HCT116 (cell line): ENCODE measurements at places on chromosomes 4 and X. TPM values are rescaled to one million over a fixed set of nuclear protein-coding genes. Genes with fewer than 3 reads are reported as not detected.

DNA sequence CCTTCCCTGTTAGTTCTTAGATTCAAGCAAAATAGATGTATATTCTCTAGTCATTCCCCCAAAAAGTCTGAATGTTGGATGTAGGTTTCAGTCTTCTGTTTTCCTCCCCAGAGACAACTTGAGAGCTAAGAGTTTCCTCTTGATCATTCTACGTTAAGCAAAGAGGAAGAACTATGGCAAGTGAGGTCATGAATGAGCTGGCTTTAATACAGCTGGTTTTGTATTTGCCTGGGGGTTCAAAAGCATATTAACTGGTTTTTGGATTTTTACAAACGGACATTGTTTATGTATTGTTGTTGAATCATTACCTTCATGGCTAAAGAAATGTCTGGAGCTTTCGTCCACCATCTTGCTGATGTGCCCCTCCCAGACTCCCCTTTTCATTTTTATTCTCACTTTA lies 916.7 kb upstream of the POU3F4 start:
- DNase-seq: no peak

GRCh38 chrX:39795605-39796004 lies 302.2 kb downstream of the BCOR start:
- no peak for DNase-seq

DNA sequence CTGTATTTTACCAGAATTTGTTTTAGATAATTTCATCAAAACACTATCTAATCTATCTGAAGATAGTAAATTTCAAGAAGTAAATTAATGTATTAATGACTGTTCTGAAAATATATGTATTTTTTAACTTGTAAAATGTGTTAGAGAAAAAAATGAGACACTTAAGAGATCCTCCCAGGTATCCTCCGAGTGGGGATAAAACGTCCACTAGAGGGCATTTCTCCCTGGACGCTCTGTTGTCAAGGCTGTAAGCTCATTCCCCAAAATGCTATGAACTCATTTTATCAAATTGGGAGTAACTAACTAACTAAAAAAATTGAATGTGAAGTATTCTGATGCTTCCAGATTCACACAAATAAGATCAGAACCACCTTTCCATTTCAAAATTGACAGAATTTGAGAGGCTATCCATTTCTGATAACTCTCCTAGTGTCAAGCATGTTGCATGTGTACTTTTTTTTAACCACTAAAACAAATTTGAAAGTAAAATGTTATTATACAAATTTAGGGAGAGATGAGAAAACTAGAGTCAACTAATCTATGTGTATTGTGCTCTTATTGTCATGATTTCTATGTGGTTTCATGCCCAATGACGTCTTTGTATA lies 337.3 kb upstream of the HS3ST1 start:
- DNase-seq: peak; percentile 57

GRCh38 chr4:151015459-151016347 lies 619 bp upstream of the LRBA start:
- DNase-seq: peak; percentile 77

DNA sequence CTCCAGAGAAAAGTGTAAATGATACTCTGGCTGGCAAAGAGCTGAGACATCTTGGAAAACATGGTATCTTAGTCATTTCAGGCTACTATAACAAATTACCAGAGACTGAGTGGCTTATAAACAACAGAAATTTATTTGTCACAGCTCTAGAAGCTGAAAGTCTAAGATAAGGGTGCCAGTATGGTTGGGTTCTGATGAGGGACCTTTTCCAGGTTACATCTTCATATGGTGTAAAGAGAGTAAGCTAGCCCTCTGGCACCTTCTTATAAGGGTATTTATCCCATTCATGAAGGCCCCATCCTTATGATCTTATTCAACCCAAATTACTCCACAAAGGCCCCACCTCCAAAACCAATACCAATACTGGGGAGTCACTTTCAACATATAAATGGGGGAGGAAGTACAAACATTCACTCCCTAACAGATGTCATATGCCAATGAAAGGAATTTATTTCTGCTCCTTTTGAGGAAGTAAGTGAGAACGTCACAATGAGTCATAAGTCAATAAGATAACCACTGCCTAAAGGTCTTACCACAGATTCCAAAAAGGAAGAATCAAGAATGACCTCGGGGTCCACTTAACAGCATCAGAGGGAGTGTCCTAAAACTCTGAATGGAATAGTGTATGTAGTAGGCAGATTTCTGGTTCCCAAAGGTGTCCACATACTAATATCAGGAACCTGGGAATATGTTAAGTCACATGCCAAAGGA lies 246.6 kb downstream of the OPHN1 start:
- DNase-seq: no peak

DNA sequence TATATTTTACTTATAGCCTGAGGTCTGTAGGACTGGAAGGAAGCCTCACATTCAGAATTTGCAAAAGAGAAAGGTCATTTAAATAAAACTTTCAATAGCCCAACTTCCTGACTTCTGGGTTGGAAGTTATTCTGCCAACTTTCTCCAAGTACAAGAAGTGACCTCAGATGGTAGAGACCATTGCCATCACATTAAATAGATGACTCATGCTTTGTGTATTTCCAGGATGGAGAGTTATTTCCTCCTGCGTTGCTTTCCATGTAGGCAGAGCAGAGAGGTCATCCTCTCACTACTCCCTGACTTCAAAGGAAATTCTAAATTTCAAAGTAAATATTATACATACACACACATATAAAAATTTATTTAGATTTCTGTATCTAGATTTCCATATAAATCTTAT lies 73.0 kb upstream of the NR3C2 start:
- peak; percentile 21 for DNase-seq

GRCh38 chr4:137200322-137200721 lies 332.0 kb downstream of the PCDH18 start:
- no peak for DNase-seq

DNA sequence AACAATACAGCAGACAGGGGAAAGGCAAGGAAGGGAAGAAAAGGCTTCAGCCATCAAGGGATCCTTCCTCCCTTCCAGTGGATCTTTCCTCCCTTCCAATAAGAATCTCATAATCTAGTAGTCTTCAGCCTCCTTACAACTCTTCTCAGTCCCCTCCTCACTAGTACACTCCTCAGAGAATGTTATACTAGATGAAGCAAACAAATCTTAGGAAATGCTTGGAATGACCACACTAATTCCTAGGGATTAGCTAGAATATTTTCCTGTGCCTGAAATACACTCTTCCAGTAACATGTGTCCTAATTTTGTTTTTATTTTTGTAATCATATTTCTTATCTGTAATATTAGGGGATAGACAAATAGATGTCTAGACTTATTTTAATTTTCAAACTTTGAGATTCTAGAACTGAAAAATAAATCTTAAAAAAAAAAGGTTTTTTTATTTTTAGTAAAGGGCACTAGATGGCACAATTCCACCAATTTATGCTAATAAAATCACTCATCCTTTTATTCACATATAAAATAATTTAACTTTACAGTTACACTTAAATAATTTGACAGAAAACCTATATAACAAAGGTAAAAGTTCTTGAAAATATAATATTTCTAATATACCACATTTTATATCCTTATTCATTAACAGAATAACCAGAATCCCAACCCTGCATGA lies 7.0 kb upstream of the STPG2 start:
- no peak for DNase-seq

DNA sequence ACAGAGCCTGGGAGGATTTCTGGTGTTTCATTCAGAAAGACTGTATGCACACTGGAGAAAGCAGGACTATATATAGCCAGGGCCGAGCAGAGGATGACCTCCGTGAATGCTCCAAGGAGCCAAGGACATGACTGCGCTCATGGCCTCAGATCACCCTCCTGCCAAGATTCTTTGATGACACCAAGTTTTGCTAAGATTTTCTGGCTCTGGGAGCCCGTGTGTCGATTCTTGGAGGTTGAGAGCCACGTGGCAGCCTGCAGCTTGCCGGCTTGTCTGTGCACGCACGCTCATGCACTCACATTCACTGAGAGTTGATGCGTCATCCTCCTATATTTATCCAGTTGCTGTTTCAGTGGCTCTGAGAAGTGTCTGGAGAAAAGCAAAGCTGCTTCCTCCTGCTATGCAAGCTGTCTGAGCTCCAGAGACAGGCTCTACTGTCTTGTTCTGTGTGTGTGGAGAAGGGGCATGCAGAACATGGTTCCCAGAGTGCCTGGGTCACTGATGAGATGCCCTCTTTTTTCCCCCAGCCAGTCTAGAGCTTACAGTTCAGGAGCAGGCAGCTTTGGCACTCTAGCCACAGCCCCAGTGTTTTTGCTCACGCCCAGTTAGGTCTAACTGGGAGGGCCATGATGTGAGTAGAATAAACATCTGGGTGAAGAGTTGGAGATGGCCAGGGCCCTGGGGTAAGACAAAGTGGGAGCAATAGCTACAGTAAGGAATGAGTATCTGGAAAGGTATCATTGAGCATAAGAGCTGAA lies 64.9 kb upstream of the SCOC start:
- no peak for DNase-seq

- DNase-seq: no peak
Measured at GRCh38 chr4:3649491-3649890, 116.7 kb upstream of the ADRA2C start.

- no peak for DNase-seq
Measured at GRCh38 chr4:102527695-102528283, 26.6 kb downstream of the NFKB1 start.

- no peak for DNase-seq
Measured at GRCh38 chr4:87114245-87115062, 106.0 kb downstream of the KLHL8 start.

GRCh38 chr4:82624819-82625218 lies 63.0 kb upstream of the TMEM150C start:
- no peak for DNase-seq

GRCh38 chrX:57821703-57822387 lies 88.4 kb downstream of the ZXDA start:
- peak; percentile 48 for DNase-seq

- DNase-seq: no peak
Measured at GRCh38 chr4:57085278-57085677, 24.9 kb downstream of the IGFBP7 start.

GRCh38 chr4:182828360-182829025 lies 88.7 kb downstream of the DCTD start:
- no peak for DNase-seq

GRCh38 chr4:17328141-17328815 lies 183.6 kb downstream of the QDPR start:
- no peak for DNase-seq

DNA sequence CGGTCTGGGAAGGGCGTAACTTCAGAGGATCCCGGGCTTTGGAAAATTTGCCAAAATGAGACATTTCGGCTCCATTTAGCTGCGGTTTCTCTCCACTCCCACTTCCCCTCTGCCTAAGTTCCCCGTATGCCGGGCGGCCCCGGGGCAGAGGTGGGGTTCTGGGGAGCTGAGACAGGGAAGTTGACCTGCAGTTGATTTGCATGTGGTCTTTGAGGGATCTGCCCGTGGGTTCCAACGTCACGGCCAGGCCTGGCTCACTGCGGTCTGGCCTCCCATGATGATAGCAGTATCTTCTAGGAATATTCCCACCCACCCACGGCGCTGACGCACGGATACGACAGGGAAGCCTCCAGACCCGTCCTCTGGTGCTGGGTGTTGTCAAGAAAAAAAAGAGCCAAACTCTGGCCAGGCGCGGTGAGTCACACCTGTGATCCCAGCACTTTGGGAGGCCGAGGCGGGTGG lies 27.3 kb upstream of the CRLF2 start:
- no peak for DNase-seq

GRCh38 chrX:106752101-106752678 lies 25.7 kb downstream of the RNF128 start:
- no peak for DNase-seq

DNA sequence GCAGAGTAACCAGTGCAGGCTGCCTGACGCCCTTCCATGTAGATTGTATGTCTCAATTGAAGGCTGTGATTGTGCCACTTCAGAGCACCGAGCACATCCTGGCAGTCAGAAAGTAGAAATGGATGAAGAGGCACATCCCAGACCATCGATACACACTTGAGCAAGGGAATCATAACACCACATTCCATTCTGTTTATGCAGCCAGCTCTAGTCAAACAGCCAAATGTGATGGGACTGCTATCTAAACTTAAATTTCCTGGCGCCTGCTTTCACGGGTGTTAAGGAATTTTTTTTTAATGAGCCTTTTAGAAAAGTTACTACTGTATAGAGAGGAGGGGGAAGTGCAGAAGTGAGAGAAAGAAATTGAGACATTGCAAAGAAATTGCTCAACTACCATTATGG lies 84.4 kb downstream of the PPARGC1A start:
- DNase-seq: no peak

GRCh38 chrX:108309144-108309543 lies 129.1 kb downstream of the COL4A6 start:
- peak; percentile 35 for DNase-seq

- DNase-seq: no peak
Measured at GRCh38 chrX:72317139-72317538, 11.4 kb upstream of the CITED1 start.

DNA sequence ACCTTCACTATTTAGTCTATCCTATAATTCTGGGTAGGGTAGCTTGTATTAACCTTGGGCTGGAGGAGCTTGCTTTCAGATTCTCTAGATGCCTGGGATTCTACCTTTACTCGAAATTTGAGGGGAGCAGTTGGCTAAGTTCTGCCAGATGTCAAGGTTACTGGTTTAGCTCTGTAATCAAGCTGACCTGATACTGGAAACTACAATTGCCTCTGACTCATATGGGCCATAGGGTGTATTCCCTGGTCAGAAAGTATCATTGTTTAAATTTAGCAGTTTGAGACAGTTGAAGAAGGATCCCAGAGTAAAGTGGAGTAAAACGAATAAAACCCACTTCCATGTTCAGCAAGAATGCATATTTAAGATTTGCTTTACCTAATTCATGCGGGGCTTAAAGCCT lies 337.6 kb downstream of the SPIN4 start:
- DNase-seq: no peak

The FOXP3 gene
- total RNA-seq: 0.15 TPM

The BEX1 gene
- total RNA-seq: not detected

The MAB21L2 gene
- total RNA-seq: not detected

The CT55 gene
- total RNA-seq: not detected

The FAM50A gene
- 46.5 TPM for total RNA-seq

The OCIAD1 gene
- total RNA-seq: 163 TPM

The FAT1 gene
- 676 TPM for total RNA-seq

The CD99L2 gene
- total RNA-seq: 6.2 TPM
